Foreskin melanocyte (primary cell): ENCODE measurements at places on chromosomes 5 and 9.

DNA sequence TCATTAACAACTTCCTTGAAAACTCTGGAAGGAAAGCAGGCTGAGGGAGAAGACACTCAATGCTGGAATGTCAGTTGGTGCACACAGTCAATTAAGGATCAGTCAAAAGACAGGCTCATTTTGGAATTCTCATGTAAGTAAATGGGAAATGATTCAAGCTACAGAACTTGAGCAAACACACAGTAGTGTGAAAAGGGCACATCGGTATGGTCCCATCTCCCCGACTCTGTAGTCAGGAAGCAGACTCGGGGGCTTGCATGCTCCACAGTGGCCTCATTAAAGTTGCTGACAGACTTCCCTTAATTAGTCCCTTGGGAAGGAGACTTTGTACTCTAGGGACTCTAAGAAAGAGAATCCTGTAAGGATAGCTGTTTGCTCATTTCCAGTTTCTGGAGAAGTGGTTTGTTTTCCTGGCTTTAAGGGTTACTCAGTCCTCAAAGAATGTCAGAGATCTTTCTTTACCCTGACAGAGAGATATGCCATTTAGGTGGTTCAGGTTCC lies 339.2 kb downstream of the ADAMTS6 start:
- DNase-seq = no peak

DNA sequence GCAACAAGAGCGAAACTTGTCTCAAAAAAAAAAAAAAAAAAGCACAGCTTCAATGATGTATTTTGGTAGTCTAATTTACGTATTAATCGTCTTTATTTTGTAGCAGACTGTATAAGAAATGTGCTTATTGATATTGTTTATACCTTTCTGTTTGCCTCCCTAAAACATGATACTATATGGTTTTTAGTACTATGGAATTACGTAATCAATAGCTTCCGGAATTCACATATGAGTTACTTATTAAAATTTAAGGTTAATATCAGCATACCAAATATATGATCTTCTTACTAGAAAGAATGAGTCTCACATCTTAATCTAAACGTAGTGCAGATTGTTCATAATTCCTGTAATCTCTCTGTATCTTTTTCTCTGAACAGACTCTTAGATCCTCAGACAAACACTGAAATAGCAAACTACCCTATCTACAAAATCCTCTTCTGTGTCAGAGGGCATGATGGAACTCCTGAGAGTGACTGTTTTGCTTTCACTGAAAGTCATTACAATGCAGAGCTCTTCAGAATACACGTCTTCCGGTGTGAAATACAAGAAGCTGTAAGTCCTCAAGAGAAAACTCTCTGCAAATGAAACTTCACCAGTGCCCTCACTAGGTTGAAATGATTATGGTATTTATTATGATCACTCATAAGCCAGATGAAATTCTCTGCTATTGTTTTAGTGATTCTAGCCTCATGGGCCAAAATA lies 44.4 kb upstream of the GPR21 start:
- no peak for DNase-seq

- no peak for DNase-seq
Observed at GRCh38 chr5:81172710-81173109, 60.4 kb upstream of the CKMT2 start.

GRCh38 chr9:87795178-87795577 lies 69.3 kb downstream of the CTSL start:
- no peak for DNase-seq

GRCh38 chr5:147349241-147349640 lies 114.4 kb downstream of the STK32A start:
- peak; percentile 91 for DNase-seq

DNA sequence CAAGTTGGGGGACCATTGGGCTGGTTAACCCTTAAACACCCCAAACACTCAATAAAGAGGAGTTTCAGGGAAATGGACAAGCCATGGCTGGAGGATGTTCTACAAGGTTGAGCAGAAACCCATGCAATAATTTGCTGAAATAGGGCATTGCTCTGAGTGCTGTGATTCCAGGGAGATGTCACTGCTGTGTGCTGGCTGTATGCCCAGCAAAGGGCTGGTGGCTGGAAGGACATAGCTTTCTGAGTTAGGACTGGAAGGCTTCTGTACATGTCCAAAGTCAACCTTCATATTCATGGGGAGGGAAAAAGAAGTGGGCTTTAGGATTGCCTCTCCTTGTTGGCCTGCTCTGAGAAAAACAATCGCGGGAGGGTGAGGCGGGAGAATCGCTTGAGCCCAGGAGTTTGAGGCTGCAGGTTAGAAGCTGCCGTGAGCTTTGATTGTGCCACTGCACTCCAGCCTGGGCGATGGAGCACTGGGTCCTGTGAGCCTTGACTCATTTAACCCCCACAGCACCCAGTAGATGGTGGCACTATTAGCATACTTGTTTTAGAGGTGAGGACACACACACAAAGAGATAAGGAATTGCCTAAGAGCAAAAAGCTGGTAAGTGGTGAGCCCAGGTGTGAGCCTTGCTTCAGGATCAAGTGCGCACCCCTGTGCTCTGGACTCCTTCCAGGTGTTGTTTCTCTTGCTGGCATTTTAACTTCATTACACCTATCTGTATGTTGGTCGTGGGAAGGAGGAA lies 20.4 kb downstream of the IL12B start:
- DNase-seq = no peak

GRCh38 chr5:42889311-42889933 lies 77.7 kb upstream of the SELENOP start:
- peak; percentile 71 for DNase-seq

- peak; percentile 66 for DNase-seq
Observed at GRCh38 chr9:130304116-130304515, 38.6 kb downstream of the HMCN2 start.

- DNase-seq = no peak
Observed at GRCh38 chr5:116685069-116685468, 110.4 kb upstream of the SEMA6A start.

GRCh38 chr5:77876316-77876715 lies 100.2 kb upstream of the TBCA start:
- DNase-seq = no peak

DNA sequence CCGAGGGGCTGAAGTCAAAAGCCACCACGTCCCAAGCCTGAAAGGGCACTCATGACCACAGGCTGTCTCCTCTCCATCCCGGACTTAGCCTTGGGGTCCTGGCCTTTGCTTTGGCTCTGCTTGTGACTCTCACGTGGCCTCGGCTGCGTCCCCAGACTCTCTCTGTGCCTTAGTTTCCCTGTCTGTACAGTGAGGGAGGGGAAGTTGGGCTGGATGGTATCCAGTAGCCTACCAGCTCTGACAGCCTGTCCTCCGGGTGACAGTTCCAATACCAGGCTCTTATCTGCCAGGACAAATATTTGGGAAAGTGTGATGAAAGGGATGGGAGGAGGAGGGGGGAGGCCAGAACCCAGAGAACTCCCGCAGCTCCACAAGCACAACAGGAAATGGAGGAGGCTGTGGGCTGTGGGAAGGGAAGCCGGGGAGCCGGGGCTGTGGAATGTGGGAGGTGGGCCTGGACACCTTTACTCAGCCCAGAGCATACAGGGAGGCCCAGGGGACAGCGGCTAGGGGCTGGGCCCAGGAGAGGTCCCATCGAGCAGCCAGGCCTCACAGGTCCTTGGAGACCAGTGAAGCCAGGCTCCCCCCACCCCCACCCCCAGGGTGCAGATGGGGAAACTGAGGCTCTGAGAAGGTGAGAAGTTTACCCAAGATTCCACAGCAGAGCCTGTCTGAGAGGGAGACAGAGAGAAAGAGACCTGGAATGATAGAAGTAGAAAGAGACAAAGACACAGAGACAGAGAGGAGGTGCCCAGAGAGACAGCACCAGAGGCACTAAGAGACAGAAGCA lies 18.3 kb downstream of the PDGFRB start:
- DNase-seq = no peak

- DNase-seq = no peak
Observed at GRCh38 chr5:108036482-108036881, 345.4 kb downstream of the FBXL17 start.

GRCh38 chr5:83720836-83721537 lies at the start of gene HAPLN1:
Gene HAPLN1 (minus strand): TSS chr5:83720855. CDS start chr5:83673523, 47,332 bp downstream.
- DNase-seq = no peak

- no peak for DNase-seq
Observed at GRCh38 chr5:125813221-125813974, 609.8 kb upstream of the GRAMD2B start.

DNA sequence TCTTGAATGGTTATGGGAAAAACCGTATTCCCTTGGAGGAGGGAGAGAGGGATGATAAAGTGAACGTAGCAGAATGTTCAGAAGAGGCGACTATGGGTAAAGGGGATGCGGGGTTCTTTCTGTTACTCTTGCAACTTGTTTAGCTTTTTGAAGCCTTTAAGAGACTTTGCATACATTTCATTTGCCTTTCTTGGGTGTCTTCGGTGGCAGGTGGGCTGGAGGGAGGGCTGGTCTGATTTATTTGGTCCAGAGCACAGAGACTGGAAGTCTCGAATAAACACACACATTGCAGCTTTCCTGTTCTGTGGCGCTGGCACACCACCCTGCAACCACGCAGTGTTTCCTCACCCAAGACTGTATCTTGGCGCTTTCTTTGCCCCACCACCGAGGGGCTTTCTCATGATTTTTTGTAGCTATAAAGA lies 23.2 kb downstream of the TTF1 start:
- no peak for DNase-seq

- DNase-seq = no peak
Observed at GRCh38 chr9:76619640-76620039, 144.6 kb upstream of the PCA3 start.

DNA sequence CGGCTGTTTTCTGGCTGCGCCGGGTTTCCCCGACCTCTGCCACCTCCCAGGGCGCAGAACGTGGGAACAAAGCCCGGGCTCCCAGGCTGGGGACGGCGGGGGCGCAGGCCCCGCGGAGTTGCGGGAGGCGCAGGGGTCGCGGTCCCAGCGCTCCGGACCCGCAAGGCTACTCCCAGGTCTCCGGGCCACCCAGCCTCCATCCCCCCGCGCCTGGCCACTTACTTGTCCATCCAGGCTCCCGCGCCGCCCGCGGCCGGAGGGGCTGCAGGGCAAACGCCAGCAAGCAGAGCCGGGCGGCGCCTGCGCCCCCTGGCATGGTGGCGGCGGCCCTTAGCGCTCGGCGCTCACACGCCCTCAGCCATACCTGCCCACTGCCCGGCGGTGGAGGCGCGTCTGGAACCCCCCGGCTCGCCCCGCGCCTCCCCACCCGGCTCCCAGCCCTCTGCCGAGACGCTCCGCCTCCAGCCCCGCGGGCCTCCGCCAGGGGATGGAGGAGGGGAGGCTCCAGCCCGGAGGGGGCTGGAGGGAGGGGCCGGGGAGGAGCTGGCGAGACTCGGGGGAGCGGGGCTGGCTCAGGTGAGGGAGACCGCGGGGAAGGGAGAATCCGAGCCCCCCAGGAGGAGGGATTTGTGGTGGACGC lies at the start of gene ADAM19:
TSS of gene ADAM19 (minus strand) at position 395 of the 640 bp plus-strand sequence. CDS start at position 316, 79 bp downstream.
- DNase-seq = no peak

DNA sequence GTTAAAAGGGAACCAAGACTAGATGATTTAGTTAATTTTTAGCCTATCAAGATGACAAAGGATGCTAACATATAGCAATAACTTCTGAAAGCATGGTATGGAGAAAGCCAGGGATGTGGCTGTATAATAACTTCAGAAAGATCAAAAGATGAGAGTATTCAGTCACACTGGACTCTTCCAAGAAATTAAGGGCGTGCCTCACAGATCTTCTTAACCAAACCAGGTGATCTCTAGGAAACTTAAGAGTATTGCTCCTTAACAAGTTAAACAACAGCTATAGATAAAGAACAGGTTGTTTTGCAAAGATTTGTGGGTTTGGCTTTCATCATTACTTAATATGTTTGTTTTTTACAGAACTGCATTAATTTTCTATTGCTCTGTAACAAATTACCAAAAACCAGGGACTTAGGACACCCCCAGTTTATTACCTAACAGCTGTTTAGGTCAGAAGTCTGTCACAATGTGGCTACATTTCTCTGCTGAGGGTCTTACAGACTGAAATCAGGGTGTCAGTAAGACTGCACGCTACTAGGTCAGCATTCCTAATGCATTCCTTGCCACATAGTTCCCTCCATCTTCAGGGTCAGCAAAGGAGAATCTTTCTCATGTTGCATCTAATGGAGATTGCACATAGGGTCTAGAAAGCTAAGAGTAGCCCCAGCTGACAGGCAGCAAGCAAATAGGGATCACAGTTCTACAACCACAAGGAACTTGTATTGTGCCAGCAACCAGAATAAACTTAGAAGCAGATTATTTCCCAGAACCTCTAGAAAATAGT lies 113.8 kb downstream of the WDR70 start:
- no peak for DNase-seq

- no peak for DNase-seq
Observed at GRCh38 chr9:76045221-76045620, 154.7 kb downstream of the PCSK5 start.

DNA sequence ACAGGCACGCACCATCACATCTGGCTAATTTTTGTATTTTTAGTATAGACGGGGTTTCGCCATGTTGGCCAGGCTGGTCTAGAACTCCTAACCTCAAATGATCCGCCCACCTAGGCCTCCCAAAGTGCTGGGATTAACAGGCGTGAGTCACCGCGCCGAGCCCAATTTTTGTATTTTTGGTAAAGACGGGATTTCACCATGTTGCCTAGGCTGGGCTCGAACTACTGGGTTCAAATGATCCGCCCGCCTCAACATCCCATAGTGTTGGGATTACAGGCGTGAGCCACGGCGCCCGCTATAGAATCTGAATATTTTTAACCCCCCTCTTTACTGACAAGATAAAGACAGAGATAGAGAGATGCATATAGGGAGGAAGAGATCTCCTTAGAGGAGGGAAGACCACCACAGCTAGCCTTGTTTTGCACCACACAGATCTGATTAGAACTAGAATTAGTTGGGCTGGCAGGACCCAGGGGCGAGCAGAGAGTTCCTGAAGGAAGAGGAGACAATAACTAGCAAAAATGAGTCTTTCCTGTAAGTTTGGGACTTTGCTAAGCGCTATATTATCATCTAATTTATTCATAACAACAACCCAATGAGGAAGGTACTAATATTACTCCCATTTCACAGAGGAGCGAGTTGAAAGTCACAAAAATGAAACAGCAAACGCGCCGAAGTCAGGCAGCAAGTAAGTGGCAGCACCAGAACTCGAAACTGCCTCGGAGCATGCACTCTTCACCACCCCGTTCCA lies 1.5 kb upstream of the ANKHD1 start:
- no peak for DNase-seq

GRCh38 chr9:97723819-97724218 lies 26.7 kb upstream of the XPA start:
- no peak for DNase-seq

DNA sequence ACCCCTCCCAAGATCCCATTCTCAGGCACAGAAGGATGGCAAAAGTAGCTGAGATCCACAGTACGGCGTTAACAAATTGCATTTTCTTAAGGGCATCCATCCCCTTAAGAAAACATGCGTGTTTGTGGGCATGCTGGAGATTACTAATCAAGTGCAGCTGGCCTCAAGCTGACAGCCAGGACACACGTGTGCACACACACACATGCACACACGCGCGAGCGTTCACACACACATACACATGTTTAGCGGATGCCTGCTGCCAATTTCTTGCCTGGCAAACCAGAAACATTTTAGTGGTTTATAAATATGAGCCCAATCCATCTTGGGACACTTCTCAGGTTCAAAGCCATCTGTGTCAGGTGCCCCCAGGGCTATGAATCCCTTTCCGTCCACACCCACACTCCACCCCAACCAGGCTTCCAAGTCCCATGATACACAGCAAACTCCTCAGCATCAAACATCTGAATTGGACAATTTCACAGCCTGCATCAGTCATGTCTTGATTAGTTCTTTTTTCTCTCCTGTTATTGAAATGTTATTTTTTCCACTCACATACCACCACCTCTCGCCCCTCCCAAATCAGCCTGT lies 23.5 kb upstream of the SMIM23 start:
- DNase-seq = no peak
